ENCODE measurements at places on chromosomes 4 and X.

- no peak for DNase-seq
Observed at GRCh38 chrX:118660085-118660484, 67.3 kb upstream of the IL13RA1 start.

GRCh38 chr4:8117278-8117682 is 41.3 kb downstream of the ABLIM2 start:
- DNase-seq: no peak

DNA sequence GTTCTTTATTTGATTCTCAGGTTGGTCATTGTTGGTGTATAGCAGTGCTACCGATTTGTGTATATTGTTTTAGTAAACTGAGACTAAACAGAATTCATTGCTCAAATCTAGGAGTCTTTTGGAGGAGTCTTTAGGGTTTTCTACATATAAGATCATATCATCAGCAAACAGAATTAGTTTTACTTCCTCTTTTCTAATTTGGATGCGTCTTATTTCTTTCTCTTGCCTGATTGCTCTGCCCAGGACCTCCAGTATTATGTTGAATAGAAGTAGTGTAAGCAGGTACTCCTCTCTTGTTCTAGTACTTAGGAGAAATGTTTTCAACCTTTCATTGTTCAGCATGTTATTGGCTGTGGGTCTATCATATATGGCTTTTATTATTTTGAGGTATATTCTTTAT is 92.6 kb downstream of the IQCM start:
- no peak for DNase-seq

DNA sequence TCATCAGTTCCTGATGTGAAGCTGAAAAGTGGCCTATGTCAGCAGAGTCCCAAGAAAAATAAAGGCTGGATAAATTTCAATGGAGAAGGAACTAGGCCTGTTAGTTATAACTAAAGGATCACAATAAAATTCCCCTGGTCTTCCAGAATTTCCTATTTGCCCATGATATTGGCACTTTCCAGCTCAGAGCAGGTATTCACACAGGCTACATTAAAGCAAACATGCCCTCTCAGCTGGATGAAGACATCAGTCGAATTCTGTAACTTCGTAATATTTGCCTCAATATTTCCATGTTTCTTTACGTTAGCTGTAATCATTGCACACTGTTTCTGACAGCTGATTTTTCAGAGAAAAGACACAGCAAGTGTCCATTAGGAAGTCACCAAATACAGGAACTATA is 9.5 kb downstream of the HPGD start:
- DNase-seq: no peak

DNA sequence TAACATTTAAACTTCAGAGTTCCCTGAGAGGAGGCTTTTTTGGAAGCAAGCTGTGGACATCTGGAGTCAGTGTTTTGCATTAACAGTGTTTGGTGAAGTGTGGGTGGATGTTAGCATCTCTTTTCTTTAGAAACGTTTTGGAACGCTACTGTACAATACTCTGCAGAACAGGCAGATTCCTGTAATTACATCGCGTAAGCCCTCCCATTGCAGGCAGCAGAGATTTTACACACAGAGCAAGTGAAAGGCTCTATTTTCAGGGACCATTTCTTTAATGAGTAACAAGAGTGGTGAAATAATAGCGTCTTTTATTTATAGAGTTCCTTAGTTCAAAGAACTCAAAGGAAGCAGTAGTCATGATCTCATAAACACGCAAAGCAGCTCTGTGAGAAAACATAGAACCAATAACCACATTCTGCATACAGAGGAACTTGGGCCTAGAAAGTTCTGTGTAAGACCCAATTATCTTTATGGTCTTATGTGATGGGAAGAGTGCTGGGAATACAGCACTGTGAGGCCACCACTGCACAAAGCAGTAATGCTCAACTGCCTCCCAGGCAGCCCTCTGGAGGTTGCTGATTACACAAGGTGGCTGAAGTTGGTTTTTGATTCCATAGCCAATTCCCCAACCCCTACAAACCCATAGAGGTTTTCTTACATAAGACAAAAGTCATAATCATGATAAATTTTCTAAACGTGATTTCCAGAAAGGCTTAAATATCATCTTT is 298.7 kb upstream of the EPHA5 start:
- DNase-seq: no peak

- no peak for DNase-seq
Observed at GRCh38 chr4:117893207-117893606, 141.1 kb upstream of the NDST3 start.

Data from neuronal stem cell (in vitro differentiated cells).